ENCODE measurements at places on chromosomes 7 and 10.

- no peak for DNase-seq
Measured at GRCh38 chr7:121730869-121731268, 142.1 kb upstream of the PTPRZ1 start.

GRCh38 chr10:122475100-122475499, 13.7 kb downstream of the HTRA1 start:
- DNase-seq = no peak

- no peak for DNase-seq
Measured at GRCh38 chr10:125816548-125816947, 6.5 kb downstream of the UROS start.

DNA sequence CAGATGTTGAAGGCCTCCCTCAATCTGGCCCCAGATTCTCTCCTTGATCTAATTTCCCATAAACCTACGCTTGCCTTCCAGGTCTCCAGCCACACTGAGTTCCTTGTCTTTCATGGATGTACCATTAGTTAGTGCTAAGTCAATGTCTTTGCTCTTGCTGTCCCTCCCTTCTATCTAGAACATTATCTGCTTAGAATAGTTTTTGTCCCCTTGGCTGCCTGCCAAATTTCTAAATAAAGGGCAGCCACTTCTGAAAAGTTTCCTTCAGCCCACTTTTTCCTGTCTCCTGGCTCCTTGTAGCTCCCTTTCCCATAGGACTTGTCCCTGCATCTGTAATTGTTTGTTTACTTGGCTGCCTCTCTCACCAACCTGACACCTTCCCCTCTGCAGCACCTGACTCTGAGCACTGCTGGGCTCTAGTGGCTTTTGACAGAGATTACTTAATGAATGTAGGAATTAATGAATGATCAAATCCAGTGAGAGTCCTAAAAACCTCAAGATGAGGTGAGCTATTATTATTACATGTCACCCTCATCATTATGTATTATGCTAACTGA, 58.3 kb downstream of the CXCL12 start:
- no peak for DNase-seq

DNA sequence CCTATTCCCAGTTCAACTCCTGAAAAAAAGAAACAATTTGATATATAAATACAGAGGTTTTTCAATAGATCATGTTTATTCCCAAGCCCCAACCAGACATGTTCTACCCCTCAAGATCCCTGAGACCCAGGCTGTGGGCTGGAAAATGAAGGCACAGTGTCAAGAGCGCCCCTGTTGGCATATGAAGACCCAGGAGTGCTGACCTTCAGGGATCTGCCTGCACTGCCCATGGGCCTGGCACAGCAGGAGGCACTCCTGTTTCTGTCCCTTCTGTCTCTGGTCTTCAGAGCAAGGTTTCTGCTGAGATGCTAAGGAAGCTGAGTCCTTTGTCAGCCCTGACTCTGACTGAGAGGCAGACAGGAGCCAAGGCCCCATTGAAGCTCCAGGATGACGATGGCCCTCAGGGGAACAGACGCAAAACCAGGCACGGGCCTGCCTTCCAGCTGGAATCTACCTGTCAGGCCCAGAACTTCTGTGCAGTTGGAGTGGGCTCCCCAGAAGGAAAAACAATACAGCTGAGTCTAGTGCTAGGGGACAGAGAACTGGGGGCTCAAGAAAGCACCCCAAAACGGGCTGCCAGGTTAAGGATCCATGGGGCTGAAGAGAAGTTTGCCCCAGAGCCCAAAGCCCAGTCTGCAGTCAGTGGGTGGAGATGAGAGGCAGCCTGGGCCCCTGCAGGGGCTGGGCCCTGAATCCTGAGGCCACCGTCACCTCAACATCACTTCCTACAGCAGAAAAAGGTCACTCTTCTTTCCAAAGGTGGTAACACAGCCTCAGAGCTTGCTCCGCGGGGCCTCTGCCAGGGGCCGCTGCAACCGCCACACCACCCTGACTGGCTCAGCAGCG, 6.7 kb upstream of the AIFM2 start:
- DNase-seq = no peak

GRCh38 chr10:69413221-69413865, 3.4 kb downstream of the TACR2 start:
- DNase-seq = no peak

- DNase-seq = no peak
Measured at GRCh38 chr7:130741331-130741995, 7.5 kb upstream of the KLF14 start.

- no peak for DNase-seq
Measured at GRCh38 chr7:110326966-110327365, 764.0 kb upstream of the LRRN3 start.

DNA sequence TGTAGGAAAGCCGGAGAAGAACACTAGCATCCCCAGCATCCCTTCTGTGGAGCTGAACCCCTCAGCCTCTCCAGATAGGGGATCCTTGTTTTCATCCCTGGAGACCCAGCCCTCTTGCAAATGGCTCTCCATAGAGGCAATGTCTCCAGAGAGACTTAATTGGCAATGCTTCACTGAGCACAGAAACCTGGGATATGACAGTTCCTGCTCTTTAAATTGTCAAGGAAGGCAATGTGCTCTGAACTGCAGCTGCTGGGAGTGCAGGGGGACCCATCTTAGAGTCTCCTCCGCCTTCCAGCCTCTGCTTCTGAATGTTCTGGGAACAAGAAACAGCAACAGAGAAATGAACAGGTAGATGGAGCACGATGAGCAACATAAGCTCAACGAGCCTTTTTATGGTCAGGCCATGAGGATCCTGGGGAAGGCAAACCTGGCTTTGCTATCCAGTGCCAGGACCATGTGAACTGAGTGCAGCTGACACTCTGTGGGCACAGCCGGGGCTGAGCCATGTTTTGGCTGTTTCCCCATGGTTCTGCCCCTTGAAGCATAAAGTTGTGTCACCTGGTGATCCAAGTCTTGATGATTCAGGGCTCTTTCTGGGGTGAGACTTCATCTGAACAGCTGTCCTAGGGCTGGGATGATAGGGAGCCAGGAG, 481.0 kb downstream of the PLXNA4 start:
- no peak for DNase-seq

GRCh38 chr7:21967598-21968003, 21.9 kb upstream of the CDCA7L start:
- DNase-seq = no peak

DNA sequence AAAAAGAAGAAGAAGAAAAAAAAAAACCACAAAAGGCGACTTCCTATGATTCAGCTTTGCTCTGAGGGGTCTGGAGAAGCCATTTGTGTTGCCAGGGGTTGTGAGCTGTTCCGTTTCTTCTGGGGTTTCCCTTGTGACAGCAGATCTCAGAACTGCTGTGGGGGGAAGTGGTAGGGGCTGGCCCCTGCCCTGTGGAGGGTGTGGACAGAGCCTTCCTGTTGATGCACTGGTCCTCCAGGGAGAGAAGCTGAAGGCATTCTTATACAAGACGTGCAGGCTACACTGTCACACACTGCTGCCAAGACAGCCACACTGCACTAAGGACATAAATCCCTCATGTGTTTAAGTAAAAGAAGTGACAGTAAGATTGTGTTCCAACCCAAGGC, 17.3 kb upstream of the CSGALNACT2 start:
- no peak for DNase-seq

DNA sequence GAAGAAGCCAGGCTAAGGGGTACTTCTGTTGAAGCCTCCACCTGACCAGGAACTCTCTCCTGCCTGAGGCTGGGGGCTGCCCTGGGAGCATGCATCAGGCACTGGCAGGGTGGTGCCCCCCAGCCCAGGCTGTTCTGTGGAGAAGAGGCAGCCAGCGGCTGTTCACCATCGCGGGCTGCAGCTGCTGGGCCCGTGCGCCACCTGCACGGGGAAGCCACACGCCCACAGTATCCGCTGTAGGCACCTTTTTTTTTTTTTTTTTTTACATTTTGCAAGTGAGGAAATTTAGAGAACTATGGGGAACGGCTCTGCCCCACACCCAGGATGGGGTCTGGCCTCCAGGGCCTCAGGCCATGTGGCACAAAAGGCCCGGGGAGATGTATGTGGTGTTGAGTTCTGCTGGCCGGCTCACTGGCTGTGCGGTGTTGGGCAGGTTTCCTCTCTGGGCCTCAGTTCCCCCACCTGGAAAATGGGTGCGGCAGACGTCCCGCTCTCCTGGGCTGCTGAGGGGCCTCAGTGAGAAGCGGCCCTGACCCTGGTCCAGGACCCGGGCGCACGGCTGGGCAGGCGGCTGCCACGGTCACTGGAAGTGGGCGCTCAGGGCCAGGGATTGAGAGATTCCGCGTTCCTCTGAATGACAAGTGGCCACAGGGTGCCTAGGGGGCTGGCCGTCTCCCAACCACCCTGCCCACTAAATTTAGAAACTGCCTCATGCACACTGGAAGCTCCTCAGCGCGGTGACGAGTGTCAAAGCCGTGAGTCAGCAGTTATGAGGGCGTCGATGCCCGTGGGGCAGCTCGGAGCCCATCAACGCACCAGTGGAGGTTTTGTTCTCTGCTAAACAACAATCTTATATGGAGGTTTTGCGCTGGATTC, 8.8 kb upstream of the INTS1 start:
- DNase-seq = peak; percentile 78

DNA sequence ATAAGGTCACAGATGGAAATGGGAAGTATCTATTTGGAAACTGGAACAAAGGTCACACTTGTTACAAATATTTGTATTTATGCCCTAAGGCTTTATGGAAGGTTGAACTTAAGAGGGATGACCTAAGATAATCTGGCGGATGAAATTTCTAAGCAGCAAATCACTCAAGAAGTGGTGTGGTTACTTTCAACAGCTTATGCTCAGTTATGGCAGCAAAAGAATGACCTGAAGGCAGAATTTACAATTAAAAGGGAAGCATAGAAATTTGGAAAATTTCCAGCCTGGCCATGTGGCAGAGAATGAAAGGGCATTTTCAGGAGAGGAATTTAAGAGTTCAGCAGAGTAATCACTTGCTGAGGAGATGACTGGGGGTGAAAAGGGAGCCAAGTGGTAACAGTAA, 95.8 kb upstream of the TNS3 start:
- peak; percentile 47 for DNase-seq

GRCh38 chr10:38118072-38118807, 24.1 kb downstream of the ZNF37A start:
- DNase-seq = no peak

DNA sequence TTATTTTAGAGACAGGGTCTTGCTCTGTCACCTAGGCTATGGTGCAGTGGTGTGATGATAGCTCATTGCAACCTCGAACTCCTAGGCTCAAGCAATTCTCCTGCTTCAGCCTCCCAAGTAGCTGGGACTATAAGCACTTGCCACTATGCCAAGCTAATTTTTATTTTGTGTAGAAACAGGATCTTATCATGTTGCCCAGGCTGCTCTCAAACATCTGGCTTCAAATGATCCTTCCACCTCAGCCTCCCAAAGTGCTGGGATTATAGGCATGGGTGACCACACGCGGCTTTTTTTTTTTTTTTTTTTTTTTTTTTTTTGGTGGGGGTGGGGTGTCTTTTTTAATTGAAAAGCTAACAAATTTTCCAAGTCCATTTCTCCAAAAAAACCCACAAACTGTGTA, 18.4 kb downstream of the HPS6 start:
- no peak for DNase-seq

- no peak for DNase-seq
Measured at GRCh38 chr7:47490501-47491265, 91.2 kb downstream of the TNS3 start.

DNA sequence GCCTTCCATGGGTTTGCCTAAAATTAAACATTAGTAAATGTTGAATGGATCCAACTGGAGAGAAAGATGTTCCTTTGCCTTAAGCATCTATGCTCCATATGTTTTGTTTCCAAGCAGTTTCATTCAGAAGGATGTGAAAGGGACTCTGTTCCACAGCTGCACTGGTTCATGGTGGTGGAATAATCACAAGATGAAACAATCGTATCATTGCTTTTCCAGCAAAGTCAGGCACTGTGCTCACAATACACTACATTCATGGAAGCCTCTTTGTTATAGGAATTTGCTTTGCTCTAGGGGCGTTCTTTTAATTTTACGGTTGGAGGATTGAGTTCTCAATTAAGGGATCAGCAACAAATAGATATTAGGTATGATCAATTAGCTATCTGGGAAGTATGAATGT, 33.8 kb downstream of the RAMP3 start:
- no peak for DNase-seq

DNA sequence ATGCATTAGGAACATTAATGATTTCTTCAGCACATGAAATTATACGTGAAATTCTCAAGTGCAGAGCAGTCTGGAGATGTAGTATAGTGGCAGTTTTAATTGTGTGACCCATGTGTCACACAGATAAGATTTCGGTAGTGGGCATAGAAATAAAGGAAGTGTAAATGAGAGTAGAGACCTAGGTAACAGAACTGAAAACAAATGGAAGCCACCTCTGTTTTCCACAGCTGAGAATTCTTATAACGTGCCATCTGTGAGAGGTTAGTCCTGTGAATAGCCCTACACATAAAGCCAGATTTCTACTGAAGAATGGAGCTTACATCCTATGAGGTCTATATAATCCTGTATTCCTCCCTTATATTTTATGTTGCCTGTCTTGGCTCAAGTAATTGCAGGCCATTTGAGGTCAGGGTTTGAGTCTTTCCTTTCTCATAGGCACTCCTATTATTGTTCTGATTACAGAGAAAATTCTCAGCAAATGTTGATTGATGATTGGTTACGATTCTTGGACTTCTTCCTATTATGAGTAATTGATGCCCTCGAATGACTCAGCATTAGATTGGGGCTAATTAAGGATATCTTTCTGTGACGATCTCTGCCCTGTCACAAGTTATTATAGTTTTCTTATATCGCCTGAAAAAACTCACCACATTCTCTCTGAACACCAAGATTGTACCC, 258.2 kb downstream of the KIF20B start:
- no peak for DNase-seq

DNA sequence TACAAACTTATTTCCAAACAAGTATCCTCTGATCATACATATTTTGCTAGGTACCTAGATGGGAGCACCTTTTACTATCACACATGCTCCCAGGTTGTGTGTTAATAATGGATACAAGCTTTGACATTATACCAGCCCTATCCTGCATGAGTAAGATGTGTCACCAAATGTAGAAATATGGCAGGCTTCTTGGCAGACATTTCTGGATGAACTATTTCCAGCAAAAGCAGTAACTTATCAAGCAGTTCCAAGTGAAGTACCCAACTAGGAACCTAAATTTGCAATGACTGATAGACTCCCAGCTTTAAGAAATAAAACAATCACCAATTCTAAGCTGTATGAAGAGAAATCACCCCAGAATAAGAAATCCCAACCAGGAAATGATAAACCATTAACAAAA, 103.7 kb upstream of the TMEM72 start:
- DNase-seq = no peak
